ENCODE measurements at places on chromosomes 4 and X.

- peak; percentile 56 for DNase-seq
Measured at GRCh38 chrX:120727911-120728310, 98.1 kb upstream of the C1GALT1C1 start.

- DNase-seq: peak; percentile 80
Measured at GRCh38 chr4:127708985-127709384, 21.2 kb upstream of the SLC25A31 start.

- peak; percentile 85 for DNase-seq
Measured at GRCh38 chr4:92101737-92102172, 202.0 kb upstream of the GRID2 start.

GRCh38 chr4:77615153-77615552 lies 9.5 kb downstream of the CXCL13 start:
- DNase-seq: no peak

DNA sequence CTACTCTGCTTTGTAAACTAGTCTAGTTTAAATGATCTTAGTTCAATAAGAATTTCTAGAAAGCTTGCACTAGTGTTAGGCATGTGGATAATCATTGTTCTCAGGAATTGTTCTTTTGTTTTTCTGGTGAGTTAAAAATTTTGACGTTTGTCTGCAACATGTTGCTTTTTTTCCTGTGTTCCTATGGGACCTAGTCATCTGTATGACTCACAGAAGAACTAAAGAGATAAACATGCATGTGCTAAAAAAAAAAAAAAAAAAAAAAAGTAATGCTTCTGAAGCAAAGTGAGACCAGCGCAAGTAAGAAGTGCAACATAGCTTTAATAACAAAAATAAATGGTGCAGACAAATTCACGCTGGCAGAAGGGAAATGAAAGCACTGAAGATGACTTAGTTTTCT lies 471.2 kb downstream of the IQCM start:
- peak; percentile 93 for DNase-seq

DNA sequence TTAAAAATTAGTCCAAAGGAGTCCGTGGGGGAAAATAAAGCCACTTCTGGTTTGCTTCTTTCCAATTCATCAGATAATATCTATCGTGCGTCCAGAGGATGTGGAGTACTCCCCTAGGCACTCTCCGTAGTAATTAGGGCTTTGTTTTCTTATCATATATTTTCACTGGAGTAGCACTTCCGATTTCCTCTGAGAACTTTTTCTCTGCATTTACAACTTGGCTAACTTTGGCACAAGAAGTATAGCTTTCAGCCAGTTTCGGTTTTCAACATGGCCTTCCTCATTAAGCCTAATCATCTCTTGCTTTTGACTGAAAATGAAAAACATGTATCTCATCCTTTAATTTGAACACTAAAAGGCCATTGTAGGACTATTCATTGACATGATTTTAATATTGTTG lies 80.5 kb downstream of the CASP3 start:
- DNase-seq: peak; percentile 66

DNA sequence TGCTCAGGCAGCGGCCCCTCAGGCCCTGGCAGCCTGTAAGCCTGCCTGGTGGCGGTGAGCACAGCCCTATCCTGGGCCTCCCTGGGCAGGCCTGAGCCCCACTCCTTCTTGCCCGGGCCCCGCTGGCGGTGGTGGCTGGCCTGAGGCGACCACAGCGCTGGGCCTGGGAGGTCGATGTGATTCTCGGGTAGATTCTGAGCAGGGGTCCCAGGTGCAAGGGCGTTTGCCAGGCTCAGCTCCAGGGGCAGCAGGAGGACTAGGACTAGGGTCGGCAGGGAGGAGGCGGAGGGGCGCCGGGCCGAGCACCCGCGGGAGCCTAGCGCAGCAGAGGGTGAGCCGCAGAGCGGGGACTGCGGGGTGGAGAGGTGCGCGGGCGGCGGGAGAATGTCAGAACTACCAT lies 17.0 kb downstream of the FAM9A start:
- no peak for DNase-seq

DNA sequence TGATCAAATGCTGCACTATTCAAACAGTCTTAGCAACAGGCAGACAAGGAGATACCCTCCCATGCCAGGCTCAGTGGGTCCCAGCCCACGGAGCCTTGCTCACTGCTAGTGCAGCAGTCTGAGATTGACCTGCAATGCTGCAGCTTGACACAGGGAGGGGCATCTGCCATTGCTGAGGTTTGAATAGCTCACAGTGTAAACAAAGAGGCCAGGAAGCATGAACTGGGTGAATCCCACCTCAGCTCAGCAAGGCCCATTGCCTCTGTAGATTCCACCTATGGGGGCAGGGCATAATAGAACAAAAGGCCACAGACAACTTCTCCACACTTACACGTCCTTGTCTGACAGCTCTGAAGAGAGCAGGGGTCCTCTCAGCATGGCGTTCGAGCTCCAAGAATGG lies 26.6 kb upstream of the ZXDB start:
- no peak for DNase-seq

GRCh38 chr4:38804654-38805295 lies at the start of gene TLR1:
Gene TLR1, minus strand, starts transcription at chr4:38804791. Its CDS starts 5,960 bp downstream, at chr4:38798831.
- peak; percentile 83 for DNase-seq

All from cardiac fibroblast (primary cell).